Foreskin keratinocyte (primary cell): ENCODE measurements at places on chromosomes 6 and 20. TPM values are rescaled to one million over a fixed set of nuclear protein-coding genes. Genes with fewer than 3 reads are reported as not detected.

DNA sequence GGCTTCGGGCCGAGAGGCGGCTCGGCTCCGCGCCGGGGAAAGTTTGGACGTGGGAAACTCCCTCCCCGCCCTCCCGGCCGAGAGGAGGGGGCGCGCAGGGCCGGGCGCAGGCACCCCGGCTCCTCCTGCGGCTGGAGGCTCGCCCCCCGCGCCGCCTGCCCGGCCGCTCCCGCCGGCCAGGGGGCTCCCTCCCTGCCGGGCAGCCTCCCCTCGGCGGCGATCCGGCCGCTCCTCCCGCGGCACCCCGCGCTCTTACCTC is 370 bp downstream of the CDH22 start:
- no peak for DNase-seq

GRCh38 chr6:144296973-144297372 is 11.8 kb downstream of the UTRN start:
- no peak for DNase-seq

DNA sequence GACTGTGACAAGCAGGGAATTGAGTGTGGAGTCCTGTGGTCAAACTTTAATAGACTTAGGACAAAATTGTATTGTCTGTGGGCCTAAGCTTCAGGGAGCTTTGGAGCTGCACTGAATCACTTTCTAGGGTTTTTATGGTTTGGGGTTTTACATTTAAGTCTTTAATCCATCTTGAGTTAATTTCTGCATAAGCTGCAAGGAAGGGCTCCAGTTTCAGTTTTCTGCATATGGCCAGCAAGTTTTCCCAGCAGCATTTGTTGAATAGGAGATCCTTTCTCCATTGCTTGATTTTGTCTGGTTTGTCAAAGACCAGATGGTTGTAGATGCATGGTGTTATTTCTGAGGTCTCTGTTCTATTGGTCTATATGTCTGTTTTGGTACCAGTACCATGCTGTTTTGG is 113.4 kb upstream of the NXT1 start:
- DNase-seq = no peak

Gene NMBR
- total RNA-seq = not detected in 2 replicates

- DNase-seq = no peak
These were observed 14.1 kb downstream of the EDEM2 start for GRCh38 chr20:35133031-35133430.

DNA sequence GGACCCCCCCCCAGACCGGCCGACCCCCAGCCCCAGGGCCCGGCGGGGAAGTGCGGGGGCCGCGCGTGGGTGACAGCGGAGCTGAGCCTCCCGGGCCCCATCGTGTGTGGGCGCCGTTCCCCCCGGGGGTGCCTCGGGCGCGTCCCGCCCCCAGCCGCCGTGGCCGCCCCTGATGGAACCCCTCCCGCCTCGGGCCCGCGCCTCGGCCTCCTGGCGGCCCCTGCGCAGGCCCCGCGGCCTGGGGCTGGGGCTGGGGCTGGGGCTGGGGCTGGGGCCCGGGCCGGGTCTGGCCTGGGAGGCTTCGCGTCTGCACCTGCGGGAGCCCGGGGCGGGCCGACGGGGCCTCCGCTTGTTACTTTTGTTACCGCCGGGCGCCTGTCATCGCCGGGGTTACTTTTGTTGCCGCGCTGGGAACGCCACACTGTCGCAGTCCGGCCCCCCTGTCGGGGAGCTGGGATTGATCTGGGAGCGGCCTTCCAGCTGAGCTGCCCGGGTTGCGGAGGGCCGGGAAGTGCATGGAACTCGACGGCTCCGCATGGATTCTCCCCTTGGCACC is 598 bp downstream of the OGFR start:
- DNase-seq = no peak
